ENCODE measurements at places on chromosomes 13 and 19. TPM values are rescaled to one million over a fixed set of nuclear protein-coding genes. Genes with fewer than 3 reads are reported as not detected.

DOCK6 gene
- total RNA-seq = 101 TPM

ZNF667 gene
- 12.6 TPM for total RNA-seq

SIGLEC5 gene
- 0.57 TPM for total RNA-seq

DMPK gene
- total RNA-seq = 89.1 TPM

CGB7 gene
- total RNA-seq = not detected

DNA sequence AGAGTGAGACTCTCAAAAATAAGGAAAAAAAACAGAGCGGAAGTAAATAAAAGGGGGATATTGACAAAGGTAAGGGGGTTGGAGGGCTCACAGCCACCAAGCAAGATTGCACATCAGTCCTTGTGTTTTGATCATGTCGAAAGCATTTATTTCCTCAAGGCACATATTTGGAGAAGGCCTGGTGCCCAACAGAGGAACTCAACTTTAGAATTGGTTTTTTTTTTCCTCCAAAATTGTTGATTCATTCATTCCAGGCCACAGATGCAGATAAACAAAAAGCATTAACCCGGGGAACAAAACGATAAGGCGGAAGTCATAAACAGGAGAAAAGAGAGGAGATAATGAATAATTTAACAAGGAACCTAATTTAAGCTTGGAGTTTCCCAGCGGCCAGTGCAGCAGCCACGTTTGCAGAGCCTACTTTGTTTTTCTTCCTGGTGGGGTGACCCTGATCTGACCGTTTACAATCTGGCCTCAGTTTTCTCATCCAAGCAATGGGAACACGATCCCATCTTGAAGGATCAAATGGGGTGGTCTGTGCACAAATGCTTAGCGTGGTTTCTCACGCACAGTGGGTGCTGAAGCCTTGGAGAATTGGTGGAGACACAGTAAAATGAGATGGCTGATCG is 2.1 kb upstream of the PTPRS start:
- DNase-seq = no peak

GRCh38 chr19:56840451-56841192 is at the start of the genes PEG3 and ZIM2:
Gene PEG3, minus strand, starts transcription at chr19:56840726. Its CDS starts 16,071 bp downstream, at chr19:56824655.
Gene ZIM2, minus strand, starts transcription at chr19:56840726. Its CDS starts 16,449 bp downstream, at chr19:56824277.
- DNase-seq = peak; percentile 90

DNA sequence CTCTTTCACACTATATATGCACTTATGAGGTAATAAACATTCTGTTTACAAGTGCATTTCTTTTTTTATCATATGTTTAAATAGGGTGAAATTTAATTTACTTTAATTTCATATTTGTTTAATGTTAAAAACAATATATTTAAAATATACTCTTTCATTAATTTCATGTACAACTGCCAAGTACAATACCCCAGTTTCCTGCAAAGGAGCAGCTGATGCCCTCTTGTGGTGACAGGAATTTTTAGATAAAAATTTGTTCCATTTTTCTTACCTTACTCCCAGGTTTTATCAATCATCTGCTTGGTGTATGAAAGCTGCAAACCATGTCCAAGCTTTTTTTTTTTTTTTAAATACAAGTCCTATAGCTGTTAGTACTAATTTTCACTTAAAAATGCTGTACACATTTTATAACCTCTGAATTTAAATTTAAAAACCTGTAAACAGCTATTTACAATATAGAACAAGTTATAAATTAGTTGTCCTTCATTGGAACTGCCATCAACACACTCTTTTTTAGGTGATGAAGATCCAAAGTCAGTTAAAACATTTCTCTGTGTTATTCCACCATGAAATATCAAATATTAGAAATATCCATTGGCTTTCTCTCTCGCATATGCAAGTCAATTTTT is 4.9 kb downstream of the PCDH20 start:
- no peak for DNase-seq

ZNF221 gene
- total RNA-seq = 5.1 TPM

LILRA6 gene
- total RNA-seq = 2.9 TPM

- DNase-seq = peak; percentile 16
These were observed 76.6 kb upstream of the KLF12 start for GRCh38 chr13:74210693-74211393.

TNFSF9 gene
- total RNA-seq = 1.0 TPM

DNA sequence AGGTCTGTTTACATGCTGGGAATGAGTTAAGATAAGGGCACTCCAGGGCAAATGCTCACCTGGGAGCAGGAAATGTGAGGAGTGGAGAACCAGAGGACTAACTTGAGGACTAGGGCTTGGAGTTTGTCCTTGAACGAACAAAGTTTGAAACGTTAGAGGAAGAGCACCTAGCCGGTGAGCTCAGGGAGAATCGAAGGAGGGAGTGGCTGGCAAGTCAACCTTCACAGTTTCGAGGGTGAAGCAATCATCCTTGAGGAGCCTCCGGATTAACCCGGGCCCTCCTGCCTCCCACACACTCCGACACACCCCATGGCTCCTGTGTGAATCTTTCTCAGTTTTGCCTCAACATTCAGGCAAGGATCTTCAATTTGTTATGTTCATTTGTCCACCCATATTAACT is 58.6 kb downstream of the LMO7 start:
- no peak for DNase-seq

- no peak for DNase-seq
These were observed 725 bp downstream of the FAM124A start for GRCh38 chr13:51222686-51223559.

GRCh38 chr13:20503088-20504083 is 22.3 kb downstream of the CRYL1 start:
- DNase-seq = no peak

- no peak for DNase-seq
These were observed 122.9 kb downstream of the URI1 start for GRCh38 chr19:30064771-30065494.

ZNF486 gene
- total RNA-seq = 3.6 TPM

GRCh38 chr13:108176685-108177274 is 38.6 kb downstream of the LIG4 start:
- DNase-seq = peak; percentile 62

Measured in adrenal gland (tissue), 19 donors.